ENCODE measurements at places on chromosomes 12 and 14. TPM values are rescaled to one million over a fixed set of nuclear protein-coding genes. Genes with fewer than 3 reads are reported as not detected.

Gene CLEC4C
- total RNA-seq = not detected

DNA sequence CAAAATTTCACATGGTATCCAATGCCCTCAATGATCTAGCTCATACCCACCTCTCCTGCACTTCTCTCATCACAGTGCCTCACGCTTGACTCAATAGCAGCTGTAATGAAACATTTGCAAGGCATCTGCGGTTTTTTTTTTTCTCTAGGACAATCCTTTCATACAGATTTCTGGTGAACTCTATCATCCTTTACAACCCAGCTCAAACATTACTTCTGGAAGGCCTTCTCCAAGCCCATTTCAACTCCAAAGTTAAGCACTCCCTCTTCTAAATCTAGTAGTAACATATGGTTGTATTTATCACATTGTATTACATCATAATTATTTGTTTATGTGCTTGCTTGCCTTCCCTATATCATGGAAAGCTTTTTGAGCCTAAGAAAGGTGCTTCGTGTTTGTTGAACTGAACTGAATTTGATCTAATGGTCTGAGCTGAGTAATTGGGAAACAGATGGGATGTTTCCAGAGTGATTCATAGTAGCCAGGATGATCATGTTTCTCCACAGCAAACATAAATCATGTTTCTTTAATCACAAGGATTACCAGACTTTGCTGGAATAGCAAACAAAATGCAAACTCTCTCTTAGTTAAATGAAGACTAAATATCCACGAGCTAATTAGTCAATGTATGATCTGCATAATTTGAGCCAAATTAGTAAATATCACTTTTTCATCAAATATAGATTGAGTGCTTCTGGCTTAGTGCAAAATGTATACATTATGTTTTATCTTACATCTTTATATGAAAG lies 14.3 kb downstream of the CFL2 start:
- no peaks in the 10 kb centered on the region for H3K36me3 ChIP-seq
- DNase-seq = no peak
- H3K4me1 ChIP-seq = no peaks in the 10 kb centered on the region
- no peak overlapping the region for H3K27ac ChIP-seq
- no peaks in the 10 kb centered on the region for H3K27me3 ChIP-seq
- H3K4me3 ChIP-seq = no peak overlapping the region

GRCh38 chr14:89270439-89271227 lies 146.4 kb downstream of the FOXN3 start:
- no peak for DNase-seq
- peaks cover 18% of the 10 kb centered on the region for H3K4me1 ChIP-seq
- no peaks in the 10 kb centered on the region for H3K27me3 ChIP-seq
- H3K27ac ChIP-seq = no peak overlapping the region

Gene HCAR1
- total RNA-seq = 8.0 TPM

Gene AQP6
- 2.1 TPM for total RNA-seq

GRCh38 chr14:93040982-93041381 lies 74.7 kb downstream of the ITPK1 start:
- no peak overlapping the region for H3K4me3 ChIP-seq
- H3K36me3 ChIP-seq = peaks cover 6% of the 10 kb centered on the region
- peak overlapping the region; percentile 73 for H3K27ac ChIP-seq
- DNase-seq = no peak
- H3K27me3 ChIP-seq = no peaks in the 10 kb centered on the region
